Stimulated activated naive CD4-positive, alpha-beta T cell treated with Interleukin-2 at 50 U/mL for 16 hours (primary cell): ENCODE measurements at places on chromosomes 4 and X.

DNA sequence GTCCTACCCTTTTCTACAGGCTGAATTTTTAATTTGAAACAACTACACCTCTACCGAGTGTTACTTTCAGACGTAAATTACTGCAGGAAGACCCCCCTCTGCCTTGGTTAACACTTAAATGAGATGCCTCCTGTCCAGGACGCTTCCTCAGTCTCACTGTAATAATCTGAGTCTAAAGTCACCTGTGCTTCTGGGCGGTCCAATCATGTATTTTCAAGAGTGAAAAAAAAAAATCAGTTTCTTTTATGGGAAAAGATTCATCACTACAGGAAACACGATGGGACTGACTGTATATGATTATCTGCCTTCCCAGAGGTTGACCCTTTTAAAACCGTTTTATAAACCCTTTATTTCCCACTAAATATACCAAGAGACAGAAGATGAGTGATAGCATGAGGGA is 776 bp downstream of the RBM47 start:
- DNase-seq = no peak

GRCh38 chr4:183971929-183972490 is 66.9 kb downstream of the STOX2 start:
- DNase-seq = no peak

DNA sequence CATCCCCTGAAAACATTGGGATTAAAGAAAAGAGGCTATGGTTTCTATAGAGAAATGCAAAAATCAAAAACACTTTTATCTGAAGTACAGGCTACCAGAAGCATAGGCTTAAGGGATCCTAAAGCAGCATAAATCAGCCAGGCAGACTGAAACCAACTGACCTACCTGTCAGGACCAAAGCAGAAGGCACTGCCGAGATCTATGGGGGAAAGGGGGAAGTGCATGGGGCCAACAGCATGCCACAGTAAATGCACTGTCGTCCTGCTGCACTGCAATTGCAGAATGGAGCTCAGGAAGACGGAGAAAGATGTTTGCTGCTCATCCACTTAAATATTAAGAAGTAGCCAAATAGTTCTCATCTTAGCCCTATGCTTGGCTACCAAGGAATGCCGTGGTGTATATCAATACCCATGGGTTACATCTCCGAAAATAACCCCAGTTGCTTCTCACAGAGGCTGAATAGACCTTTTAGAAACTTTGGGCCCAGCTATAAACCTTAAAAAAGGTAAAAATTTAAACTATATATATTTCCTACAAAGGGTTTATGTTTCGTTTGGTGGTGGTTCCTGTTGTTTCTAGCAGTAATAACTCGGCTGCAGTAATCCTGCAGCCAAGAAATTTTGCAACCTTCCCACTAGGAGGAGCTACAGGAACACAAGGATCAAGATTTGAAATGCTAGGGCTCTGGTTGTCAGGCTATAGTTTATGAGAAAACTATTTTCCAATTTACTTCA is 312.2 kb upstream of the DIAPH2 start:
- DNase-seq = no peak

DNA sequence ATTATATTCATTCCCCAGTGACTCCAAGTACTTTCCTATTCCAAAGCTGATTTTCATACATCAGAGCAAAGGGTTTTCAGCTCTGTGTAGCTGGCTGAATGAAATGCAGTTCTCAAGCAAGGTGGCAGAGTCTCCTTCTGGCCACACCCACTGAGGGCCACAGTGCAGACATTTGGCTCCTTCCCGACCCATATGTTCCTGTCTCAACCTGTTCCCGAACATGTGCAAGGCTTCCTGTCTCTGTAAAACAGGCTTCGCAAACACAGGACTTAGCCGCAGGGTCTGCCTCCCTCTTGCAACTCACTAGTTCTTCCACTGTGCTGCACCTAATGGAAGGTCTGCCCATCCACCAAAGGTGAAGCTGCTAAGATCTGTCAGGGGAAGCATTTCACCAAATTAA is 249.2 kb downstream of the MID1IP1 start:
- no peak for DNase-seq

GRCh38 chrX:103517246-103517645 is 2.0 kb downstream of the RAB40A start:
- DNase-seq = no peak

GRCh38 chrX:38221391-38221929 is 789 bp upstream of the SRPX start:
- DNase-seq = no peak

- DNase-seq = no peak
Measured at GRCh38 chr4:95839891-95840290, at the start of gene PDHA2. PDHA2 (plus strand) TSS chr4:95840093; CDS start chr4:95840151, 58 bp downstream.
